ENCODE measurements at places on chromosomes 4 and X.

GRCh38 chr4:19167311-19167710 is 1084.4 kb upstream of the SLIT2 start:
- no peak for DNase-seq

- DNase-seq, result no peak
Measured at GRCh38 chr4:170058826-170059225, 30.9 kb downstream of the AADAT start.

DNA sequence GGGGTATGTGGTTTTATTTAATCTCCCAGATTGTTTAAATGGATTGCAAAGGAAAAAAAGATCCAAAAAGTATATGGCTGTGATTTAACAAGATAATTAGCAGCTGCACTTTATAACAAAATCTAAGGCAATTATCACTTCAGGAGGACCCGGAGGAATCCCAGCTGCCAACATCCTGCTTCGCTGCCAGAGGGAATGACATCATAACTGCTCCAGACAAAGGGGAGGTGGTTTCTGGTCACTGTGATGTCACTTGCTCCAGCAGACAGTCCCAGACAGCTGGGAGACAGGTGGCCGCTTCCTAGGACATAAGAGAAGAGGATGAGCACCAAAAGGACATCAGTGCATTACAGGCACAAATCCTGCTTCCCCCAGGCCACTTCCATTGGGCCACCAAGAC is 371.0 kb downstream of the BCOR start:
- DNase-seq, result no peak

GRCh38 chr4:126558596-126558995 is 1074.2 kb upstream of the INTU start:
- DNase-seq, result no peak

DNA sequence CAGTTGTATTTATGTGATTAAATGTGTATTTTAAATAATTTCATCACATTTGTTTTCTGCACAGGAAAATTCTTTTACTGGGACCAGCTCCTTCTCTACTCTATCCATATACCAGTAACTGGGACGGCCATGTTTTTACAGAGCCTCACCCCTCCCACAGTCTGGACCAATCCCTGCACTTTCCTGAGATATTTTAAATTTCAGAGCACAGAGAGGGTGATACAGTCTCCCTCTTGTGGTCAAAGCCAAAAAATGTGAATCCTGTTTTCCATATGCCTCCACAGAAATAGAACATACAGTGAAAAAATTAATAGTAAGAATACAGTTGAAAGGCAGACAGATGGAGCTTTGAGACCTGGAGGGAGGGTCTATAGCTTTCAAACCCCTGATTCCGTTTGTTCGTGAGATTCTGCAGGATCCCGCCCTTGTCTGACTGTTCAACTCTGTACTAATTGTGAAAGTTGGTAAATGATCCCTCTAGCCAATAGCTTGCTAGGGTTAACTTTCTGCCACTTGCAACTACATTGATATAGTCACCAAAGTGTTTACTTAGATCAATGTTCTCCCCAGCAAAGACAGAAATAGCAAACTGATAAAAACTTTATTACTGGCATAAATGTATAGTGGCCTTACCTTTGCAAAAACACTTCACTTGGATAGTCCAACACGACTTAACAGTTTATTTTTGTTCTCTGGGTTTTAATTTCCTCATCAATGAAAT is 172.2 kb downstream of the PPARGC1A start:
- DNase-seq, result peak; percentile 57

- DNase-seq, result no peak
Measured at GRCh38 chr4:78732332-78733104, 43.6 kb upstream of the BMP2K start.

DNA sequence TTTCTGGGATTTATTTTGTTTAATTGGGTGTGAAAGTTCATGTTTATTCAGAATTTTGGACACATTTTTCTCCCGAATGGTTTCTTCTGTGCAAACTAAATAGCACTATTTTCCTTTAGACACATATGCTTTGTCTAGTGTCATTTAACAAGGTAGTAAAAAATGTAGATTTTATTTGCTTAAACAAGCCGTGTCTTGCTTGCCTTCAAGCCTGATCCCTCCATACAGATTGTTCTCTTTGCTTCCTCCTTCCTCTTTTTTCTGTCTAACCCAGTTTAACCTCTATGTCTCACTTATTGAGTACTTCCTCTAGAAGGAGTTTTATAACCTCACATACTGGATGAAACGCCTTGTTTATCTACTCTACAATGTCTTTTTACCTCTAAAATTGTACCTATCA is 211.8 kb downstream of the NPFFR2 start:
- DNase-seq, result peak; percentile 89

DNA sequence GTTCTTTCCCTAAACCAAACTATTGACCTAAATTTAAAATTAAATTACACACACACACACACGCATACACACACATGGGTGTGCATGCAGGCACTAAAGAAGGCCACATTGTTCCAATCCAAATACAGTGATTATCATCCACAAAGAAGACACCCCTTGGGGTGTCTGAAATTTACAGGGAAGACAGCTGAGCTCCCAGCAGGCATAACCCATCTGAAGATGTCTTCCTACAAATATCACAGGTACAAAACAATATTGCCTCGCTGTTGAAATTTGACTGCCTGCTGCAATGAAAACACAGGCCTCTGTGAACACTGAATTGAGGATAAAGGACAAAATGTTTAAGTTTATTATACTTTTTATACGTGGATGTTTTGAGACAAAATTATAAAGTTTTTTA is 50.2 kb upstream of the SLC7A11 start:
- DNase-seq, result no peak

DNA sequence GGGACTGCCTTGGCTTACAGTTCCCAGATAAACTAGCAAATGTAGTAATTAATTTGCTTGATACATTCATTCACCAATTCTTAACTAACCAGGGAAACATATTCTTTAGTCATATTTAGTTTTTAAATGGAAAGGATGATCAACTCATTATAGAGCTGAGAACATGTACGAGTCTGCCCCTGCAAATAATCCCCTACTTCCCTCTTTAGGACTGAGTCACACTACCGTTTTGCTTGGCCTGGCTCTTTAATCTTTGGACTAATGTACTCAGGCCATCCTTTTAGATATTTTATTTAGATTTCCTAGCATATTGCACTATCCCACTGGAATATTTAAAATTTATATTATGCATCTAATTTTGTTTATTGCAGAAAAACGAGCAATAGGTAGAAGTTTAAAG is 105.5 kb upstream of the LCORL start:
- DNase-seq, result peak; percentile 61

DNA sequence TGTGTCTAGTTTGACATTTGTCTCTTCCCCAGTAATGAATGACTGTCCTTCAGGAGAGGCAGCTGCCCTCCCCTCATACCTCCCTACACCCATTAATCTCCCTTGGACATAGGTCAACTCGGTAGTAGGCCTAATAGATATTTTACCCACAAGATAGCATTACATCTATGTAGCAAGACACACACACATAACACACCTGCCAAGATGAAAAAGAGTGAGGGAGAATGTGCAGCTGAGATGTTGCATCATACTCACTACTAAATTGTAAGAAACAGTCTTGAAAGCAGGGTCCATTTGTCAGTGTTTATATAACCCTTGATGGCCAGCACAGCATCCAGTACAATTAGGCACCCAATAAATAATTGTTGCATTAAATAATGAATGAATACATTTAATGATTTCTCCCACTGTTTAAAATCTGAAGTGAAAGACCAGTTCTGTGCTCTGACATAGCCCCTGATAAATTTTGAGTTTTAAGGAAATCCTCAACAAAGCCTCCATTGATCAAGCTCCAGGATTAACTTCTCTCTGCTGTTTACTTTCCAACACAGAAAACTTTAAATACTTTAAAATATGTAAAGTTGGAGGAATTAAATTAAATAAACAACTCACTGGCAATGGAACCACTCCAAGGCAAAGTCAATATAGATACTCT is 440.8 kb upstream of the RASGEF1B start:
- DNase-seq, result no peak

Measured in Kasumi-1 (cell line).